NCI-H1105 (cell line): ENCODE measurements at places on chromosomes 4 and X.

GRCh38 chr4:139691-140090 lies 15.4 kb downstream of the ZNF718 start:
- no peak for DNase-seq

DNA sequence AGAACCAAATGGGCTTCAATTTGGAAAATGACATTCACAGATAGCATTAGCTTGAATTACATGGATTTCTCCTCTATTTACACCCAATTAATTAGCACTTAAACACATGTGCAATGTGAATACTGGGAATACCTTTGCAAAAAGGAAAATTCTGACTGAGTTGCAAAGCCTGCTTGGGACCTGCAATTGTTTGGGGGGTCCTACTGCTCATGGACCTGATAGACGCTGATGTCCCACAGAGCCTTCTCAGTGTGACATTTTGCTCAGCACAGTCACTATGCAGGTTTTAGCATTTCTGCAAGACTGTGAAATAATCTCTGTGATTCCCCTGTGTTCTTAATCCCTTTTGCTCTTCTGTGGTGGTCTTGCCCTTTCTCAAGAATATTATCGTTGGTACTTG lies 101.2 kb upstream of the PGRMC2 start:
- no peak for DNase-seq

GRCh38 chr4:109755656-109756055 lies 25.8 kb upstream of the PLA2G12A start:
- DNase-seq = no peak

- DNase-seq = no peak
These were observed 17.4 kb downstream of the CD40LG start for GRCh38 chrX:136665258-136665900.

DNA sequence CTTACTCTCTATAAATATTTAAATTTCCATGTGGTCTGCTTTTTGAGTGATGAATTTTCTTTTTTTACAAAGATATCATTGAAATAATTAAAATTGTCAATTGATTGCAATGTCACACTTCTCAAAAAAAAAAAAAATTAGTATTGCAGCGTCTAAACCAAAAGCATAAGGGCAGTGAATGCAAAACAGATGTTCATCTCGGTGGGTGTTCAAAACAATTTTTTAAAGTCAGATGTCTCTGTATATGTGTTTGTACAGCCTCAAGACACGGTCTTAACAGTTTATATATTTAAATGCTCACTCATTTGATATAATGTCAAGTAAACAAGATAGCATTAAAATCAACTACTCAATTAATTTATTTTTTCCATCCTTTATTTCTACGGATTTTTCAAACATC lies 52.3 kb downstream of the PALLD start:
- DNase-seq = no peak
